ENCODE measurements at places on chromosomes 6 and 20. TPM values are rescaled to one million over a fixed set of nuclear protein-coding genes. Genes with fewer than 3 reads are reported as not detected.

Gene CFAP206
- not detected for total RNA-seq

Gene TXLNB
- 0.38 TPM for total RNA-seq

Gene C4B
- total RNA-seq = 3.5 TPM

Gene MUC22
- not detected for total RNA-seq

DNA sequence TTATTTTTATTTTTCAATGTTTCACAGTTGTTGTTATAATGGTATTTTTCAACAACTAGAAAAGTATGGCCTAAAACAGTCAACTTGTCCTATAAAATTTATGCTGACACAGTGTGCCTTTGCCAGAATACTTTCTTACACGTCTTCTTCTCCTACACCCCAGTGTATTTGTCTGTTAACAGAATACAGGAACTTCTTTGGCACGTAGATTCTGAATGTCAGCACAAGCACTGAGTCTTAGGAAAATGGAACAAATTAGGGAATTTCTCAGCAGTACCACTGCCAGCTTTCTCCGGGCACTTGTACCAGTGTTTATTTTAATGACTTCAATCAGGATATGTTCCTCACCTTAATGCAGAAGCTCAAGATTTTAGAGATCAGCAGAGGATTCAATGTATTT, 26.7 kb upstream of the AKIRIN2 start:
- H3K36me3 ChIP-seq = peaks cover 8% of the 10 kb centered on the region
- peaks cover 7% of the 10 kb centered on the region for H3K27me3 ChIP-seq
- no peak overlapping the region for H3K27ac ChIP-seq
- DNase-seq = no peak
- H3K4me3 ChIP-seq = no peak overlapping the region

- no peaks in the 10 kb centered on the region for H3K36me3 ChIP-seq
- no peak for DNase-seq
- H3K27ac ChIP-seq = no peak overlapping the region
These were observed 239.2 kb downstream of the KCNQ5 start for GRCh38 chr6:72861059-72861458.

DNA sequence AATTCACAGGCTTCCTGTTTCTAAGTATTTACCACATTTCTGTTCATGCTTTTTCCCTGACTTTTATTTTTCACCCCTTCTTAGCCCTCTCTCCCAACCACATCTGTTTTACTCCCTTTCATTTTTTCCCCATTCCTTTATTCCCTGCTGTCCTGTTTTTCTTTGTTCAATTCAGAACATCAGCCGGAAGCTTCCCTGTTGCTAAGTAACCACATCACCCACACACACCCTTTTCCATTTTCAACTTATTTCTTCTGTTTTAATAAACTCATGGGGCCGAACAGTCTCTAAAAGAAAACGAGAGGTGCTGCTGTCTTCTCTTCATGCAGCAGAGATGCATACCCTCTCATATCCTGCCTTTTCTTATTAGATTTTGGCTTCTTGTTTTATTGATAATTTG, 53.5 kb upstream of the CEP85L start:
- no peaks in the 10 kb centered on the region for H3K27me3 ChIP-seq
- no peak for DNase-seq
- H3K36me3 ChIP-seq = peaks cover 46% of the 10 kb centered on the region
- H3K4me1 ChIP-seq = peaks cover 51% of the 10 kb centered on the region

DNA sequence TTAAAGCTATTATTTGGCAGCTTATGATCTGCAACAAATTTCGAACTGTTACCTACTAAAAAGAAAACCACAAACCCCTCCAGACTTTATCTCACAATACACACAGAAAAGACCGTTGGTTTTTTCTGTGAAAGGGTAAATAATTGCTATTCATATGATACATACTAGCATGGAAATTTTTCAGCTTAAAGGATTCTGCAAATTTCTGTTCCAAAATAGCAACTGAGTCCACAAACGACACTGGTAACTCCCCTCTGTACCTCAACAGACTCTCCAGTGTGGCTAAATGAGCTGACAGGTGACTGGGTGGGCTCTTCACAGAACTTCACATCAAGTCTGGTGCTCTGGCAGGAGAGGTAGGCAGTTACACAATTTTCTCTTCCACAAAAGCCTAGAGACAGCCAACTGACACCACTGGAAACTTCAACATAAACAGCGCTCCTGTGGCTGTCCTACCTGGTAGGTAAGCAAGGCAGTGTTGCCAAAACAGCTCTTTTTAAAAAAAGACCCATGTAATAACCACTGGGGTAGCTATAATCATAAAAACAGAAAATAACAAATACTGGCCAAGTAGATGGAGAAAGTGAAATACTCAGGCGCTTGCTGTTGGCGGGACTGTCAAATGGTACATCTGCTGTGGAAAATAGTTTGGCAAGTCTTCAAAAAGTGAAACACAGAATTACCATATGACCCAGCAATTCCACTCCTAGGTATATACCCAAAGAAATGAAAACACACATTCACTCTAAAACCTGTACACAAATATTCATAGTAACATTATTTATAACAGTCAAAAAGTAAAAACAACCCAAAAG, 37.8 kb downstream of the ELOVL5 start:
- peak overlapping the region; percentile 62 for H3K27ac ChIP-seq
- no peak for DNase-seq
- H3K4me3 ChIP-seq = no peak overlapping the region
- H3K36me3 ChIP-seq = peaks cover 7% of the 10 kb centered on the region
- no peaks in the 10 kb centered on the region for H3K27me3 ChIP-seq

DNA sequence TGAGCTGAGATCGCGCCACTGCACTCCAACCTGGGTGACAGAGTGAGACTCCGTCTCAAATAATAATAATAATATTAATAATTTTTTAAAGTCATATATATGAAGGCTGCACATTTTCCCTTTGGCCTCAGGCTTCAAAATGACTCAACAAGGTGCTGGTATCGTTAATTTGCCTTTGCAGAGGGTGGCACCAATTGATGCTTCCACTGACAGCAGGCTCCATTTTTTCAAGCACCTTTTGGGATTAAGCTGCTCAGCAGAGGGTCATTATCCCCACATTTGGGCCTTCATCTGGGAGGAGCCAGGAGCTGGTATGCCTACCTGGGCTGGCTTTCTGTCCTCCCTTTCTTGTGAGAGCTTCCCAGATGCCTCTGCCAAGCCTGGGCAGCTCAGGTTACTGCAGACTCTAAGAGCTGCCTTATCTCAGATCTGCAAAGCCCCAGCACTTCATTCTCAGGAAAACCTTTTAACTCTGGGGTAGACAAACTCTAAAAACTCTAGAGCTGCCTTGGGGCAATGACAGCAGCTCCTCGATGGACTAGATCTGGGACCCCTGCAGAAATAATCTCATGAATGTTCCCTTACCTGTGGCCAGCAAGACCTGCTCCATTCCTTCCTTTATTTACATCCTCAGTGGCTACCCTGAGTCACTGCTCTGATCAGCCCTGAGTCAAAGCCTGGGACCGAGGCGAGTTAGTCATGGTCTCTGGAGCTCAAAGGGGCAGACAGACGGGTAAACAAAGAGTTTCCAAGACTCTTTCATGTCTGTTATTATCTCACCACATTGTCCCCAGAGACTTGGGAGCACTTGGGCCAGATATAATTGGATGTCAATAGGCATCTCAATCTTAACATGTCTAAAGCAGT, 80.0 kb upstream of the EYA2 start:
- H3K4me3 ChIP-seq = no peak overlapping the region
- no peak overlapping the region for H3K27ac ChIP-seq
- peaks cover 56% of the 10 kb centered on the region for H3K27me3 ChIP-seq

DNA sequence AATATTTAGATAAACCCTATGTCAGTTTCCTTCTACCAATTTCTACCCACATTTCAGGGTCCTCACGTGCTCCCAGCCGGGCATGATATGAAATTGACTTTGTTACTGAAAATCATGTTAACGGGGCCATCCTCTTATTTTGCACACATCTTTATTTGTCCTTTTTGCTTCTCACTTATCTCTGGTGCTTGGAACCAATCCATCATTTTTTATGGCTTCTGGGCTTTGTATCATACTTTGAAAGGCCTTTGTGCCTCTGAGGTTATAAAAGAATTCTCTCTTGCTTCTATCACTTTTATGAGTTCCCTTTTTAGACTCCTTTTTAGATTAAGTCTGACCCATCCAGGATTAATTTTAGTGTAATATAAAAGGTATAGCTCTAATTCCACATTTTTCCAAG, 117.1 kb upstream of the PRND start:
- H3K27ac ChIP-seq = no peak overlapping the region
- H3K36me3 ChIP-seq = no peaks in the 10 kb centered on the region
- H3K27me3 ChIP-seq = peaks cover 47% of the 10 kb centered on the region

GRCh38 chr20:47468290-47469050, 33.2 kb upstream of the NCOA3 start:
- H3K4me1 ChIP-seq = peaks cover 11% of the 10 kb centered on the region
- no peak overlapping the region for H3K4me3 ChIP-seq
- no peaks in the 10 kb centered on the region for H3K36me3 ChIP-seq
